Stimulated activated CD4-positive, alpha-beta T cell treated with anti-CD3 and anti-CD28 coated beads, Interleukin-1b, Interleukin-23, amount 100 ng/mL, for 1 hour (primary cell): ENCODE measurements at places on chromosomes 3 and 15.

DNA sequence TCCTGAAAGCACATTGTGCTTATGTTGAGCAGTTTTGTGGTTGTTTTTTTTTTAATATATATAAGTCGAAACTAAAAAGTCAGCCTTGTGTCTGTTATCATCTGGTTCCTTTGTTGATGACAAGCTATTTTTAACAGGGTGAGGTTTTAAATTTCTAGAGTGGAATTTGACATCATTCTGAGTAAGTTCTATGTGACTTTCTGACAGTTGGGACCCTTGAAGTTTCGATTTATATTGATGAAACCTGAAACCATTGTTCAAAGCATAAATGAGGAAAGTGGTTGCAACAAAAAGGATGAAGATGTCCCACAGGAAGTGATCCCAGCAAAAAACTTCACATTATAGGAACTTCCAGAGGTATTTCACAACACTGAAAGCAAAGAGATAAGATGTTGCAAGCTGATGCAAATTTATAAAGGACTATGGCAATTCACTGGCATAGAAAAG is 94.0 kb downstream of the CYP19A1 start:
- no peak for DNase-seq

GRCh38 chr3:160140756-160141155 is 84.5 kb upstream of the C3orf80 start:
- DNase-seq, result no peak

- DNase-seq, result no peak
Observed at GRCh38 chr15:48283396-48284145, 47.7 kb upstream of the DUT start.

DNA sequence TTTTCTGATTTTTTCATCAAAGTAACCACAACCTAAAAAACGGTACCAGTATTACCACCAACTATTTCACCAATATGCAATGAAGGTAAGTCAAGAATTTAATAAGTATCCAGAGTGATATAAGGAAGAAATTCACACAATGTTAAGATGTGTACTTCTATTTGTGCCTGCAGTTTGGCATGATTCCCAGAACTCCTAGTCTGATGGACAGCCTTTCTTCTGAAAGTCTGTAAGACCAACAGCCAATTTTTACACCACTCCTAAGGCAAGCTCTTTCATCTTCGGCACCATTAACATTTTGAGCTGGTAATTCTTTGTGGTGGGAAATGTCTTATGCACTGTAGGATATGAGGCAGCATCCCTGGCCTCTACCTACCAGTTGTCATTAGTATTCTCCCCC is 108.3 kb downstream of the VPS13C start:
- no peak for DNase-seq

DNA sequence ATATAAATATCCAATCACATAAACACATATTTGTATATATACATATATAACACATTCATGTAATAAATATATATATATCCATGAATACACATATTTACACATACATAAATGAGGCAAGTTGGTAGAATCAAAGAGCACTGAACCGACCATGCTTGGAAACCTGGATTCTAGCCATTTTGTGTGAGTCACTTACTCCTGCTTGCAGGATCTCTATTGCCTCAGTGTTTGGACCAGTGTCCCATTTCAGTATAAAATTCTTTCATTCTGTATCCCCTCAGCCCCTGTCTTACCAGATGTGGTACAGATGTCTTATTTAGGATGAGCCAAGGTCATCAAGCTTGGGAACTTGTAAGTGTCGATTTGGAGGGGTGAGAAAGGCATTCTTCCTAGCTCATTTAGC is 391.4 kb upstream of the FRG2C start:
- DNase-seq, result no peak
